Melanocyte of skin (primary cell): ENCODE measurements at places on chromosomes 1 and 21. TPM values are rescaled to one million over a fixed set of nuclear protein-coding genes. Genes with fewer than 3 reads are reported as not detected.

Gene CHIT1
- total RNA-seq = not detected in 2 replicates

Gene LRRC53
- total RNA-seq = not detected in 2 replicates

Gene CCDC181
- 0.33 and 0.62 TPM in 2 replicates for total RNA-seq

Gene ASTN1
- total RNA-seq = not detected in 2 replicates

Gene ADGRL4
- total RNA-seq = 0.33 and 0.46 TPM in 2 replicates

Gene DNM3
- 8.2 and 8.3 TPM in 2 replicates for total RNA-seq

Gene ATF6
- 28.0 and 37.5 TPM in 2 replicates for total RNA-seq

Gene S100A13
- total RNA-seq = 42.7 and 106 TPM in 2 replicates

Gene HPCA
- not detected in 2 replicates for total RNA-seq

Gene SGIP1
- total RNA-seq = 46.1 and 58.2 TPM in 2 replicates

Gene IL23R
- not detected in 2 replicates for total RNA-seq

Gene PTGS2
- 2.0 and 3.5 TPM in 2 replicates for total RNA-seq

Gene CLIC6
- total RNA-seq = under 0.01 TPM in 1 of 2 replicates, not detected in the other

Gene CELA3A
- not detected in 2 replicates for total RNA-seq

Gene LCE3E
- total RNA-seq = not detected in 2 replicates
